ENCODE measurements at places on chromosomes 1 and 21.
A peak's percentile ranks its signal among the peaks of the same experiment; 100 is the strongest.

DNA sequence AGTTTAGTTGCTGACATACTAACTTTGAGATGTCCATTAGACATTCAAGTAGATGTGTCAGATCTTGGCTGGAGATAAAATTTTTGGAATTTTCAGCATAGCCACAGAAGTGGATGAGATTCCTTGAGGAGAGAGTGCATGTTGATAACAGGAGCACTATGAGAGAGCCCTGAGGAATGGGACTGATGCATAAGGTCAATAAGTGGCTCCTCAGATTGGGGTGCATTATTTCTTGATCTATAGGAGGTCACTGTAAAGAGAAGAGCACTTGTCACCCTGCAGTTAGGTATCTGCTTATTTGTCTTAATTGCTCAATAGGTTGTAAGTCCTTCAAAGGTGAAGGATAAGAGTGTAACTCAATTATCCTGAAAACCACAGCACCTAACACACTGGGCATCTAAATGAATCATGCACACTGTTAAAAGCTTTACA is 52.0 kb upstream of the TACSTD2 start:
- no peak for DNase-seq

GRCh38 chr1:34037109-34037508 is 127.9 kb downstream of the CSMD2 start:
- DNase-seq = no peak

DNA sequence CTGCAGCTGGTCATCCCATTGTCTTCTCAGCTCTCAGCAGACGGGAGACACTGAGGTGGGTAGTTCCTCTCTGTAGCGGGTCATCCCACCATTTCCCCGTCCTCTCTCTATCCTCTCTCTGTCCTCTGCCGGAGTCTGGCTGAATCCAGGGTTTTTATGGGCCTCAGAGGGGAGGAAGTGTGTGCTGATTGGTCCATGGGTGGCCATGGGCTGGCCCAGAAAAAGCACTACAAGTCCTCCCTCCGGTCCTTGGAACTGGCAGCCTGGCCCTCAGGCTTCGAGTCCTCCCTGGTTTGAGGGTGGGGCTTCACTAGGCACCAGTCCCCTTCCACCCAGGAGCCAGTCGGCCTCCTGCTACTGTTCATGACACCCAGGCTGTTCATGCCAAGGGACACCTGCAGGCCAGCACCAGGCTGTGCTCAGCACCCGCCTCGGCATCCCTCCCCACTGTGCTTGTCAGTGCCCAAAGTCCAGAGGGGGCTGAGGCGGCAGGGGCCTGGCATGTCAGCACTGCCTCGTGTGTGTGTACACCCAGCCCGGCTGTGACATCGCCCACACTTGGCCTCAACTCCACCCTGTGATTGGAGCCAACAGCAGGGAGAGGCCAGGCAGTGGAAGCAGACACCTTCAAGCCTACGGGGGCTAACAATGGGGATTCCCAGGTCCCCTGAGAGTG is 23.0 kb upstream of the LRRC8C start:
- DNase-seq = no peak

DNA sequence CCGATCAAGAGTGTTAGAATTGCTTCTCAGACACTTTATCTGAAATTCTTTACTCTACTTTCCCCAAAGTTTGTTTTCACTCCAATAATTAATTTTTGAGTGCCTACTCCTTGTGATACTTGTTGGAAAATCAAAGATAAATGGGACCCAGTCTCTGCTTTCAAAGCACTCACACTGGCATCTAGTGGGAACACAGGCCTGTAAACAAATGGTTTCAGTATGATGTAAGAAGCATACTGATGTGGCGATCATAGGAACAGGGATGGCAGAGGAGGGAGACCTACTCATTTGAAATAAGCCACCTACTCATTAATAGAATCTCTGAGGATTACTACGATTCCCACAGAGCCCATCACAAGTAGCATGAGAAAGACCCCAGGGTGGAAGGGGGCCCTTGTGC is 273.7 kb upstream of the ST6GALNAC5 start:
- no peak for DNase-seq

DNA sequence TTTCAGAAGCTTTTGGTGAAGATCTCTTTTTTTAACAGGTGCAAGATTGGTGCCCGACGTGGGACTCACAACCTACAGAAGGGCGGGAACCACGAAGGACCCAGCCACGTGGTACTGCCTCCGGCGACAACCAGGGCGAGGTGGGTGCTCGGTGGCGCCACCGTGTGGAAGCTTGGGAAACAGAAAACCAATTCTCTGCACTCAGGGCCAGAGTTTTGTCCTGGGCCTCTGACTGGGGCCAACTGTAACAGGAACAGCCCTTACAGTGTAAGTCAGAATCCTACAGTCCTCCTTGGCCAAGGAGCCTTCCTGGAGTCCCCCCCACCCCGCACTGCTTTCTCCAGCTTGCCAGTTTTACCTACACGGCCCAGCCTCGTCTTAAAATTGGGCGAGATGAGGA is 11.6 kb upstream of the S100A7A start:
- no peak for DNase-seq

DNA sequence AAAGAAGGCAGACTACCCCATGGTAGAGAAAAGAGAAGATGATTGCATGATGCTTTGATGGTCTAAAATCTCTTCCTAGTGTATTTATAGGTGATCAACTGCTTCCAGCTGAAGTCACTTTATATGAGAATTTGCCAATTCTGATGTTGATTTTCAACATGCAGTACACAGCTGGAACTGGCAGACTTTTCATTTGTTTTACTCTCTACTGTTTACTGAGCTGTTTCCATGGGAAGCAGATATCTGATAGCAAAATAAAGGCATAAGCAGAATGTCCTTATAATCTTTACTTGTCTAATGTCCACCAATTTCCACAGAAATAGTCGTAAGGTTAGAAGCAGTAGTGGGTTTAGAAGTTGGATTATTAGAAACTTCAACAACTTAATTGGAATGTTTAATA is 74.9 kb downstream of the SYDE2 start:
- no peak for DNase-seq

DNA sequence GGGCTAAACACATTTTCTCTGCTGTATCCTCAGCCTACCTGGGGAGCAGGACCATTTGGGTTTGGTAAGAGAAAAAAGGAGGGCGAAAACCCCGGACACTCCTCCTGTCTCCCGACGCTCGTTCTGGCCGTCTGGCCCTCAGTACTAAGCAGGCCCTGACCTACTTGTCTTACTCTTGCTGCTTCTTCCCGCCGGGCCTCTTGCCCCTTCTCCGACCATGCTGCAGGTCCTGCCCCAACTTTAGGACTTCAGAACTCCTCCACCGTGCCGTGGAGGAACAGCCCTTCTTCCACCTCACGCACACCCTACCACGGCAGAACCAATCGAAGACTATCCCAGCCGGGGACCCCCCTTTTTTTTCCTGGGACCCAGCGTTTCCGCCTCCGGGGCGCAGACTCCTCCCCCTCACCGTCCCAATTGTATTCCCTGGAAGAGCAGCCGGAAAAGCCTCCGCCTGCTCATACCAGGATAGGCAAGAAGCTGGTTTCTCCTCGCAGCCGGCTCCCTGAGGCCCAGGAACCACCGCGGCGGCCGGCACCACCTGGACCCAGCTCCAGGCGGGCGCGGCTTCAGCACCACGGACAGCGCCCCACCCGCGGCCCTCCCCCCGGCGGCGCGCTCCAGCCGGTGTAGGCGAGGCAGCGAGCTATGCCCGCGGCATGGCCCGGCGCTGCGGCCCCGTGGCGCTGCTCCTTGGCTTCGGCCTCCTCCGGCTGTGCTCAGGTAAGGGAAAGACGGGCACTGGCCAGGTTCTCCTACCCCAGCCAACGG is at the start of gene CHRNB2:
Gene CHRNB2, plus strand, starts transcription at position 393 of the 771 bp plus-strand sequence. Its CDS starts 267 bp downstream, at position 660.
- DNase-seq = peak; percentile 22

- no peak for DNase-seq
Measured at GRCh38 chr1:70719154-70719553, 308.1 kb downstream of the CTH start.

GRCh38 chr1:36134505-36135329 is 9.7 kb upstream of the COL8A2 start:
- peak; percentile 44 for DNase-seq

GRCh38 chr1:18575620-18576019 is 55.0 kb upstream of the PAX7 start:
- DNase-seq = no peak

GRCh38 chr1:109365642-109366204 is 32.0 kb downstream of the SORT1 start:
- DNase-seq = no peak

GRCh38 chr1:96840396-96840795 is 118.8 kb downstream of the PTBP2 start:
- DNase-seq = no peak

GRCh38 chr1:215650446-215651149 is 83.5 kb downstream of the KCTD3 start:
- DNase-seq = no peak

DNA sequence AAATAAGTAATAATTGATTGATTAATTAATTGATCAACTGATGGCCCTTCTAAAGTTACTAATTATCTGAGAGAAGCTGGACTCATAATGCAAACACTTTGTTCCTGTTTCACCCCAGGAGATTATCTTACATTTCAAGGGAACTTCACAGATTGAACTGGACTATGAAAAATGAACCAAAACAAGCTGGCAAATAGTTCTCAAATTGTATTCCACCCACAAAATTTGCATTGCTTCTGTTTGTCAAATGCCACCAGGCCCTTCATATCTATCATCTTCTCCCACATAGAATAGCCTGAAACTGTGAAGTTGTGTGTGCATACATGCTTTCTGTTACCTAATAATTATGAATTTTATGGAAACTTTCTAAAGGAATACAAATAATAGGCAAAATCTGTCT is 104.0 kb downstream of the ZNF281 start:
- DNase-seq = no peak

GRCh38 chr1:156151093-156151688 is 2.2 kb upstream of the SEMA4A start:
- DNase-seq = no peak

- no peak for DNase-seq
Measured at GRCh38 chr1:158969166-158969565, 37.8 kb downstream of the PYHIN1 start.

DNA sequence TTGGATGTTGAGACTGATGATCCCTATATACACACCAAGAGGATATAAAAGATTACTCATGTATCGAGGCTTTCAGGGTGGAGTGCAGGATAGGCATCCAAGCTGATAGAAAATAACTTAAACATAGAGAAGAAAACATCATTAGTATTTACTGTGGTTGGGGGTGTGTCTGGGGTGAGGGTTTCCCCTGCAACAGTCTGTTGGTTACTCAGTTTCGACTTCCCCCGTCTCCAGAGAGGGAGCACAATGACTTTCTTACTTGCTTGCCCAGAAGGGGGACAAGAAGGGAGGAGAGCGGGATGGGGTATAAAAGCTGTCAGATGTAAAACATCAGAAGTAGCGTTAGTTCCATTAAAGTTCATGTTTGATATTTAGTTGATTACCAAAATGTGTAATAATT is 717.4 kb upstream of the ZP4 start:
- DNase-seq = no peak

- no peak for DNase-seq
Measured at GRCh38 chr1:215679231-215679630, 112.1 kb downstream of the KCTD3 start.

DNA sequence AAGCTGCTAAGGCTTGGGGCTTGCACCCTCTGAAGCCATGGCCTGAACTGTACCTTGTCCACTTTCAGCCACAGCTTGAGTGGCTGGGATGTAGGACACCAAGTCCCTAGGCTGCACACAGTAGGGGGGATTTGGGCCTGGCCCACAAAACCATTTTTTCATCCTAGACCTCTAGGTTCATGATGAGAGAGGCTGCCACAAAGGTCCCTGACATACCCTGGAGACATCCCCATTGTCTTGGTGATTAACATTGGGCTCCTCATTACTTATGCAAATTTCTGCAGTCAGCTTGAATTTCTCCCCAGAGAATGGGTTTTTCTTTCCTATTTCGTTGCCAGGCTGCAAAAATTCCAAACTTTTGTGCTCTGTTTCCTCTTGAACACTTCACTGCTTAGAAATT is 26.3 kb upstream of the CHODL start:
- no peak for DNase-seq

GRCh38 chr1:16145030-16145661 is 10.7 kb downstream of the EPHA2 start:
- DNase-seq = no peak

- no peak for DNase-seq
Measured at GRCh38 chr1:118960026-118960561, 28.0 kb downstream of the TBX15 start.

DNA sequence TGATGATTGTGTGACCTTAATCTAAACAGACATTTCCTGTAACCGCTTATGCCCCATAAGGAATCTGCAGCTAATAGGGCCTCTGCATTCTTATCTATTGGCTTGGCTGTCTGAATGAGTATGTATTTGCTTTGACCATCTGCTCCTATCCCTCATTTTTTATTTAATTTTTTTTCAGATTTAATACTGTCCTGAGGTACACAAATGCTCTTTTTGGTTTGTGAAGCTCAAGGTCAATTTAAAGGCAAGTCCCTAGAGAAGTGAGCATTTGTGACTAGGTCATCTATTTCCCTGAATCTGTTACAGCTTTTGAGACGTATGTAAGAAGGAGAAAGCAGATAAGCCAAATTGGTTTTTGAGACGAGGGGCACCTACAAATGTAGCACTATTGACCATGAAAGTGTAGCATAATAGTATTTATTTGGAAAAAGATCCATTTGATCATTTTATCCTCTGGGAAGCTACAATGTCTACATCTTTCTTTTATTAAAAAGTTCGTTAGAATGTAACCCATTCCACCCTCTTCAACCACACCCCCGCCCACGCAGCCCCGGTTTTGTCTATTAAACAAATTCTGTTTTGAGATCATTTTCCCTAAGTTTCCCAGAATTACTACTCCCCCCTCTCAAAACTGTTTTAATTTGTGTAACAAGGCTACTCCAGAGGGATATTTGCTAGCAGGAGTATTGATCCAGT is 69.2 kb upstream of the HSPA13 start:
- no peak for DNase-seq

DNA sequence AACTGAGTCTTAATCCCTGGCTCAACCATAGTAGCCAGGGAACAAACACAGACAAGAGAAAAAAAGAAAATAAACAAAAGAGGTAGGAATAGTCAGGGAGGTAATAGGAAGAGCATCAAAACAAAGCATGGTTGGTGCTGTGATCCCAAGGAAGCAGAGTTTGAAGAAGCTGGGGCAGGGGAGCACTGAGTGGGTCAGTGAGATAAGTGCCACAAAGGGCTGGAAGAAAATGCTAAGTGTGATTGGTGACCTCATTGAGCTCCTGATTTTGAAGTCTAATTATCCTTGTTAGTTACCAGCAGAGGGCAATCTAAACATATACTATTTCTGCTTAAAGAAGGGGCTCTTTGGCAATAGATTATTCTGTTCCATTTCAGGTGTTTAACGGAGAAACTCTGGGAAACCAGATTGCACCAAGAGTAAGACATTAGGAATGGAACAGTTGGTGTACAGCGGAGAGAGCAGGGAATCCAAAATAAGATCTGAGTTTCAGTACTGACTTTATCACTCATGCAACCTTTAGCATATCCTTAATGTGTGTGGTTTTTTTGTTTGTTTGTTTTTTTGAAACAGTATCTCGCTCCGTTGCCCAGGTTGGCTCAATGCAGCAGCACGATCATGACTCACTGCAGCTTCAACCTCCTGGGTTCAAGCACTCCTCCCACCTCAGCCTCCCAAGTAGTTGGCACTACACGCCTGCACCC is 30.7 kb upstream of the KIAA1614 start:
- DNase-seq = no peak

- DNase-seq = no peak
Measured at GRCh38 chr1:193025218-193025617, 33.9 kb downstream of the UCHL5 start.
